Stimulated activated CD4-positive, alpha-beta T cell treated with anti-CD3 and anti-CD28 coated beads, Interleukin-12 subunit alpha, Interleukin-12 subunit beta, amount 100 ng/mL, for 24 hours (primary cell): ENCODE measurements at places on chromosomes 4 and X.

GRCh38 chr4:113141901-113142346 is 92.5 kb downstream of the ANK2 start:
- DNase-seq: no peak

DNA sequence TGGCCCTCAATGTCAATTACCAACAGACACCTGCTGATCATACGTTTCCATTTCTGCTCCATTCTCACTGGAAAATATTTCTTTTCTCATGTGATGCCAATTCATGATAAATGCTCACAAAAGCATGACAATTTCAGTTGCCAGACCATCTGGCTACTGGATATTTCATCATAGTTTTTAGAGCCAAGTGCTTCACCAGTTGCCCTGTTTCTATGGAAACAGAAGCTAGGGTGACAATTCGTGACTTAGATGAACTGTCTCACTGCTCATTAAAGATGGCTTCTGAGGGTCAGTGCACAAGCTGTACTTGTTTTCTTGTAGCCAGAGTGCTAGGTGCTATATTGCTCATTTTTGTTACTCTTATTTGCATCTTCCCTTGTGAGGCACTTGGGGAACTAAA is 184.9 kb downstream of the COMMD8 start:
- no peak for DNase-seq

DNA sequence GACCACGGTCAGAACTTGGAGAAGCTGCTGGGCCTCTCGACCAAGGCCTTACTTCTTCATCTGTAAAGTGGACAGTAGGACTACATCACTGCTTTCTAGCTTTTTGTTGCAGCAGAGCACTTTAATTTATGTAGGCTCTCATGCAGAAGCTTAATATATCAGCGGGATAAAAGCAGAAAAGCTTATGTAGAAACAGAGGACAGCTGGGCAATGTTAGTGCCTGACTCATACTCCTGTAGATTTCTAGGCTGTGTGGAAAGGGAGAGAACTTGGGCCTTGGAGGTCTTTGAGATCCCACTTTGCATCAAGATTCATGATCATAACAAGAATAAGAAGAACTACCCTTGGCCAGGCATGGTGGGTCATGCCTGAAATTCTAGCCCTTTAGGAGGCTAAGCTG is 91.2 kb downstream of the ARHGAP10 start:
- DNase-seq: no peak

DNA sequence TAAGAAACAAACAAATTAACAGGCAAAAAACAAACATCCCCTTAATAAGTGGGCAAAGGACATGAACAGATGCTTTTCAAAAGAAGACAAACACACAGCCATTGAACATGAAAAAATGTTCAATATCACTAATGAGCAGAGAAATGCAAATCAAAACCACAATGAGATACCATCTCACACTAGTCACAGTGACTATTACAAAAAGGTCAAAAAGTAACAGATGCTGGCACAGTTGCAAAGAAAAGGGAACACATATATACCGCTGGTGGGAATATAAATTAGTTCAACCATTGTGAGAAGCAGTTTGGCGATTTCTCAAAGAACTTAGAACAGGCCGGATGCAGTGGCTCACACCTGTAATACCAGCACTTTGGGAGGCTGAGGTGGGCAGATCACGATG is 146.1 kb upstream of the NEIL3 start:
- DNase-seq: no peak

DNA sequence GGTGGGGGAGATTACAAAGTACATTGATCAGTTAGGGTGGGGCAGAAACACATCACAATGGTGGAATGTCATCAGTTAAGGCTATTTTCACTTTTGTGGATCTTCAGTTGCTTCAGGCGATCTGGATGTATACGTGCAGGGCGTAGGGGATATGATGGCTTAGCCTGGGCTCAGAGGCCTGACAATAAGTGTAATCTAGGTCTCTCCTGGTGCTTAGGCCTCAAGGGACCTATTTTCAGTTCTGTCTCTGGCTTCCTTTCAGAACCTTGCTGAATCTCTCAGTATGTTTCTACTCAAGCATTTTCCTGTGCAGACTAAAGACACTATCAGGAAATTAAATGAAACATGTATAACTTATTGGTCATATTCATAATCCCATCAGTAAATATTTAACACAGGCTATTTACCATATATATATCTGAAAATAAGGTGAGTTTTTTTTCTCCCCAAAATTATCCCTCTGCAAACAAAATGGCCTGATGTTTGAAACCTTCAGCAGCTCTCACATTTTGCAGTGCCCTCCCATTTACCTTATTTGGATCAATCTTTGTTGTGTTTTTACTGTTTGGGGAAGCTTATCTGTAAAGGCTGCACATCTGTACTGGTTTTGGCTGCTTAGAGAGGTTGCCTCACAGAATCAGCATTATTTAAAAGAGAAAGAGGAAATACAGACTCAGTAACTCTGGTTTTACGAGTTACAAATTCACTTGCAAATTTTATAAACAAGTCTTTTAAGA is 2.3 kb upstream of the ZCCHC4 start:
- no peak for DNase-seq

- no peak for DNase-seq
Measured at GRCh38 chrX:113058634-113059033, 218.0 kb upstream of the AMOT start.

- no peak for DNase-seq
Measured at GRCh38 chr4:37908488-37909331, 17.8 kb downstream of the TBC1D1 start.

- no peak for DNase-seq
Measured at GRCh38 chrX:50967736-50968135, 57.2 kb downstream of the BMP15 start.

DNA sequence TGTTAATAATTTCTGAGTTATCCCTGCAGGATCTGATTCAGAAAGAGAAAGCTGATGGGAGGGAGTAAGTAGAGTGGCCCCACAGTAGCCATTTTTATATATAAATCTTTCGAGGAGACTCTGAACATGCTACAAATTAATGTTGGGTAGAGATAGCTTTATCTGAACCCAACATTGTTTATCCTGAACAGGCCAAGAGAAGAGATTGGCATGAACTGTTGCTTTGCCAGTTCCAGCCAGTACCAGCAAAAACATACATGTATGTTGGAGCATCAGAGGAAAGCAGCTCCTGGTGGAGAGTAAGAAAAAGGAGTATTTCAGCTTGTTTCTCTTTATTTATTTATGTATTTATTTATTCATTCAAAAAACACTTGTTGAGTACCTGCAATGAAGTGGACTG is 1.6 kb downstream of the MAOA start:
- no peak for DNase-seq

- DNase-seq: no peak
Measured at GRCh38 chrX:19615361-19615910, 100.1 kb upstream of the MAP3K15 start.

GRCh38 chr4:98564852-98565251 is 93.6 kb downstream of the TSPAN5 start:
- no peak for DNase-seq

DNA sequence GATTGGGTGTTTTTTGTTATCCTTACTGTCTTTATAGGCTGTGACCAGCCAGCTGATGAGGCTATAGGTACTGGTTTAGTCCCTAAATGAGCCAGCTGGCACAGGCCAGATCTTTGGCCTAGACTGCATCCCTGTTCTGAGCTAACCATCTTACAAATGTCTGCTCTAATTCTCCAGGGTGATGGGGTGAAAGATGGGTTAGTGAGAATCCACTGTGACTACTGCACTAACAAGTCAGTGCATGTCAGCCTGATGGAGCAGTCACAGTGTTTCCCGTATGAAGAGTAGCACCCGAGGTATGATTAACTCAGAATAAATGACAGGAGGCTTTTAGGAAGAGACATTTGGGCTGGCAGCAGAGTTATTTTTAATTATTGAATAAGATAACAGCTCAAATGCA is 181.0 kb downstream of the DCTD start:
- no peak for DNase-seq

GRCh38 chr4:4825431-4825830 is 34.0 kb upstream of the MSX1 start:
- DNase-seq: no peak

DNA sequence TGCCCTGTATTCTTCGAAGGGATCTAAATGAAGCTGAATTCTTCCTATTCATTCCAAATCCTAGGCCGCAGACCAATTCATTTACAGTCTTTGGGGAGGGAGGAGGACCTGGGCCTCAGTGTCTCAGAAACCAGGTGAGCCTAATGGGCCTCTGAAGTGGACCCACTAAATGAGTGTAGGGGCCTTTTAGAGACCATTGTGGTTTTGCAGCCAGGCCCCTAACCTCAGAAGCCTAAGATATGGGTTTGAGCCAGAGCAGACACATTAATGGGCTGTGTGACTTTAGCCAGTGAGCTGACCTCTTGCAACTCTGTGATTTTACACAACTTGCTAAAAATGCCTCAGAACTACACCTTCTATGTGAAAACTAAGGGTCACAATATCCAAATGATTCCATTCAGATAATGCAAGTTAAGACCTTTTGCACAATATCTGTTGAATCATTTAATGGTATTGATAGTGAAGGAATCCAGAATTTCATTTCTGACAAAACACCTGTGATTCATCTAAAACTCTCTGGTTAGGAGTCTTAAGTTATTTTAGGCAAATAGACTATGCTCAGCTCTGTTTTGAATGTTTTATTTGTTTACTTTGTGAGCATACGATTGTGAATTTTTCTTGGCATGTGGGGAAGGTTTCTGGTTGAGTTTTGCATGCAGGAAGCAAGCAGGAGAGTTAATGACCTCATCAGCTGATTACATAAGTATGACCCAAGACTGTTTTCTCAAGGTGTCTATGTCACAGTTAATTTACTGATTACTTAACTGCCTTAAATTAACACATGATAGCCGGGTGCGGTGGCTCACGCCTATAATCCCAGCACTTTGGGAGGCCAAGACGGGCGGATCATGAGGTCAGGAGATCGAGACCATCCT is 75.0 kb downstream of the EVC start:
- no peak for DNase-seq
